ENCODE measurements at places on chromosomes 6 and 20. TPM values are rescaled to one million over a fixed set of nuclear protein-coding genes. Genes with fewer than 3 reads are reported as not detected.

The KIFC1 gene
- 60.6 TPM for total RNA-seq

The RALGAPB gene
- total RNA-seq, result 30.4 TPM

The HAO1 gene
- not detected for total RNA-seq

GRCh38 chr6:149383371-149383770 is 16.7 kb upstream of the SUMO4 start:
- no peaks in the 10 kb centered on the region for H3K4me1 ChIP-seq
- no peaks in the 10 kb centered on the region for H3K27me3 ChIP-seq
- no peak for DNase-seq
- no peak overlapping the region for H3K4me3 ChIP-seq
- no peak overlapping the region for H3K27ac ChIP-seq

DNA sequence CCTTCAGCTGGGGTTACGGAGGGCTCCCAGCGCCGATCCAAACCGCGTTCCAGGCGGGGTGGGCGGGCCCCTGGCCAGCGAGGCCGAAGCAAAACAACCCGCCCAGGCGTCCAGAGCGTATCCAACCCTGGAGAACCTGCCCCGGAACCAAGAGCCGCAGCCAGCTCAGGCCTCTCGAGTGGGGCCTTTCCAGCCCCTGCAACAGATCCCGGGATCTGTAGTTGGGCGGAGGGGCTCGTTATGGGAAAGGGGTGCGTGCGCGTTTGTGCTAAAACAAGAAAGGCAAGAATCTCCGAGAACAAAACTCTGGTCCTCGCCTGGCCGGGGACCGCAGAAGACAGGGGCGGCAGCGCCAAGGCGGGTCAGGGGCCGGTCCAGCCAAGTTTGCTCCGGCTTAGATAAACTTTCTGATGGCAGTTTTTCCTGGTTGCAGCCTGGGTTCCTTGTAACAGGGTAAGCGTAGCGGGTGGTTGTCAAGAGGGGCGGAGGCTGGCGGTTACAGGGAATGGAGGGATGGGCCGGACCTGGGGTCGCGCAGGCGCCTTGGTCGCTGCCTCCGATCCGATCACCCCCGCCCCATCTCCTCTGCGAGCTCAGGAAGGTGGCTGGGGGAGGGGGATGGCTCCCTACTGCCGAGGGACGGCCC is 448 bp upstream of the RIN2 start:
- H3K27ac ChIP-seq, result peak overlapping the region; percentile 87
- peak; percentile 96 for DNase-seq
- peaks cover 32% of the 10 kb centered on the region for H3K4me1 ChIP-seq
- H3K36me3 ChIP-seq, result no peaks in the 10 kb centered on the region
- no peaks in the 10 kb centered on the region for H3K27me3 ChIP-seq
